ENCODE measurements at places on chromosomes 7 and 10.

GRCh38 chr7:64884913-64885370 is 18.1 kb upstream of the ZNF273 start:
- DNase-seq: peak; percentile 19

GRCh38 chr10:21238717-21239116 is 286.8 kb downstream of the SKIDA1 start:
- DNase-seq: no peak

- no peak for DNase-seq
Measured at GRCh38 chr10:55311848-55312635, 511.0 kb upstream of the PCDH15 start.

- no peak for DNase-seq
Measured at GRCh38 chr10:122503886-122504609, 42.7 kb downstream of the HTRA1 start.

DNA sequence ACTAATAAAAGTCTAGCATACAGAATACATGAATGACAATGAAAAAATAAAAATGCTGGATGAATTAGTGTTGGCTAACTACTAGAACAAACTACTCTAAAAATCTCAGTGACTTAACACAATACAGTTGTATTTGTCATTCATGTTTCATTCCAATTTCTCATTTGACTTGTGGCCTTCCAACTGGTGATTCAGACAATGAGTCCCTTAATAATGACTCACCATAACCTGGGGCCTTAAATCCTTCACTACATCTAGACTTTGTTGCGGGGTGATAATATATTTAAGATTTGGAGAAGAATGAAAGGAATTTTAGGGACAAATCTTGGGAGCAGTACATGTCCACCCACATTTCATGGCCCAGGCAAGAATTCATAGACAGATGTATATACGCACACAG is 90.5 kb upstream of the POM121L12 start:
- DNase-seq: no peak

DNA sequence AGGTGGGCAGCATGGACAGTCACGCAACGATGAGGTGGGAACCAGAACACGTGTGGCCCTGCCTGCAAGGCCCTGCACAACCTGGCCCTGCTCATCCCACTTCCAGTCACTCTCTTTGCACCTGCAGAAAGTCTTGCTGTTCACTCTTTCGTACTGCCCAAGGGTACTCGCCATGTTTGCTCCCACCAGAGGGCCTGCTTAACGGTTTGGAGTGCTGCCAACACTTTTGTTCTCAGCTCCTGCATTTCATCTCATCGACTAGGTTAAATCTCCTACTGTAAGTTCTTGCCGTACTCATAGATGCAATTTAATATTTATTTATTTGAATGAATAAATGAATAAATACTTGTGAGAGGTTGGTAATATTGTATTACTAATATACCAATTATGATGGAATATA is 315.3 kb downstream of the SDK1 start:
- DNase-seq: no peak

DNA sequence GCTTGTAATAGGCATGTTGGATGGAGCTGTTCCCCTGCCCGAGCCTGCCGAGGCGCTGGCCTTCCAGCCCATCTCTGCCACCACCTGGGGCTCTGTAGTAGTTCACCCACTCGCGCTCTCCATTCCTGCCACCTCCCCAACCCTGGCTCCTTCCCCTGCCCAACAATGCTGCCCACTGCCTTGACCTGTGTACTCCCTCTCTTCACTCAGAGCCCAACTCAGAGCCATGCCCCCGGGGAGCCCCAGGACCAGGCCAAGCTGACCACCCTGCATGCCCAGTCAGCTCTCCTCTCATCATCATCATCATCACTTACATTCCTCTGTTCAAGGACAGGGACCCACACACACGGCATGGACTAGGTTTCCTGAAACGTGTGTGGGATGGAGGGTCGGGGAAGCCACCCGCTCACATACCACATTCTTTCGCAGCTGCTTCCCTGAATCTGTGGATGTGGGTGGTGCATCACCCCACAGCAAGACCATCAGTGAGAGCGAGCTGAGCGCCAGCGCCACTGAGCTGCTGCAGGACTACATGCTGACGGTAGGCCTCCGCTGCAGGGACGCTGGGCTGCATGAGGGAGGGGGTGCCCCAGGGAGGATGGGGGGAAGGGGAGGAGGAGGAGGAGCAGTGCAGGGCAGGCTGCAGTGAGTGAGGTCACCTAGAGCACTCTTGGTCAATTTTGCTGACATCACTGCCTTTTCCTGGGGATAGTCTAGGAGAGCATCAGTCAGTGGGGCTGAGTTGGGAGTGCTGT is 15.6 kb downstream of the NACAD start:
- no peak for DNase-seq

GRCh38 chr7:143882020-143882603 is 19.9 kb downstream of the TCAF1 start:
- DNase-seq: no peak

- DNase-seq: no peak
Measured at GRCh38 chr7:129103561-129104324, 40.8 kb upstream of the TSPAN33 start.

DNA sequence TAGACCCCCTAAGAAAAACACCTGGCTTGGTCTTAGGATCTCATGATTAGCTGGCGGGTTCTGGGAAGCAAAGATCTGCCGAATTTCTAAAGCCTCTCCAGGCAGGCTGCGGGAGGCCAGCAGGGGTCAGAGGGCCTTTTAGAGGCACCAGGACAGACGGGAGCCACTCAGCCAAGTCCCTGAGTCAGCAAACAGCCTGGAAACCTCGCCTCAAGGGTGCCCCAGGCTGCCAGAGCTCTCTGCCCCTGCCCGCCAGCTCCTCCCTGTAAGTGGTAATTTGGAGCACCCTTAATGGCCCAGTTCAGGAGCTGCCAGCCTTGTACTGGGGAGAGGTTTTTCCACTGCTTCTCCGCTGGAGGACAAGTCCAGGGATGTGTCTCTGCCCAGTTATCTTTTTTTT is 88.7 kb downstream of the HIP1 start:
- no peak for DNase-seq

GRCh38 chr7:27201580-27202017 is 1.7 kb upstream of the HOXA13 start:
- no peak for DNase-seq

DNA sequence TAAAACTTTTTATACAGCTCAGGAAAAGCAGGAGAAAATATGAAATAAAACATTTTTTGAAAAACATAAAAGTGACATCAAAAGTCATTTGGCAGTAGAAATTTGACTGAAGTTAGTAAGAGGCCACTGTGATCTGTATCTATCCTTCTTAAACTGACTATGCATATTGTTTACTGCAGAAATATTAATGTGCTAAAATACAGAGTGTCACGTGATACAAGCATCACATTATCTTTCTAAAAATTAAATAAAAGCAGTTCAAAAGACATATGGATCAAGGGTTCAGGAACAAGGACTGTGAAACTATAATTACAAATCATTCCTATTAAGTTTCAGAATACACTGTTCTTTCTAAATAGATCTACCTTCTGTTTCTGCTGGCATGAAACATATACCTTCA is 33.7 kb downstream of the PARP12 start:
- DNase-seq: no peak

DNA sequence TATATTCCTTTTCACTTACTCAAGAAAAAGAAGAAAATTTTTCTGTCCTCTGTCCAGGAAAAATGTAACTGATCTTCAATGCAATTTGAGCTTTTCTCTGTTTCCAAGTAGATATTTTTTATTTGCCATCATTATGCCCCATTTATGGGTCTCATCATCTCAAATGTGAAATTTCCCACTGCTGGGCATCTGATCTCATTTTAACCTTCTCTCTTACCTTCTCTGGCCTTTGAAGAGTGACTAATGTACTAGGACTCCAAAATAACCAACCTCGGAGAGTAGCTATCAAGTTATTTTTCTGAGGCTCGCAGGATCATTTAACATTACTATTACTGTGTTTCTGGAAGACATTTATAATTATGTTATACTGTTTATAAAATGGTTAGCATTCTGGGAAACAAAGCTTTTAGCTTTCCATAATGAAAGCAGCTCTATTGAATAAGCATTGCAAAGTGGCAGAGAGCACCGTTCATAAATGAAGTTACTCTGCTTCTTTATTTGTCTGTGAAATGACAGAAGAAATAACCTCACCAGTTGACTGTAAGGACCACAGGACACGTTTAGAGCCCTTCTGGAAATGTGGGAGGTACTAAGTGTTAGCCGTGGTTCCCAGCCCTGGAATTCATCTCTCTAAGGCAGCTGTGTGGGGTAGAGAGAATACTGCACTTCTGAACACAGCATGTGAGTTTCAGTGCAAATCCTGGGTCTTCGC is 33.3 kb upstream of the NMT2 start:
- no peak for DNase-seq

- no peak for DNase-seq
Measured at GRCh38 chr7:45670717-45671116, 96.5 kb downstream of the ADCY1 start.

- peak; percentile 51 for DNase-seq
Measured at GRCh38 chr7:134632937-134633540, 13.6 kb upstream of the BPGM start.

DNA sequence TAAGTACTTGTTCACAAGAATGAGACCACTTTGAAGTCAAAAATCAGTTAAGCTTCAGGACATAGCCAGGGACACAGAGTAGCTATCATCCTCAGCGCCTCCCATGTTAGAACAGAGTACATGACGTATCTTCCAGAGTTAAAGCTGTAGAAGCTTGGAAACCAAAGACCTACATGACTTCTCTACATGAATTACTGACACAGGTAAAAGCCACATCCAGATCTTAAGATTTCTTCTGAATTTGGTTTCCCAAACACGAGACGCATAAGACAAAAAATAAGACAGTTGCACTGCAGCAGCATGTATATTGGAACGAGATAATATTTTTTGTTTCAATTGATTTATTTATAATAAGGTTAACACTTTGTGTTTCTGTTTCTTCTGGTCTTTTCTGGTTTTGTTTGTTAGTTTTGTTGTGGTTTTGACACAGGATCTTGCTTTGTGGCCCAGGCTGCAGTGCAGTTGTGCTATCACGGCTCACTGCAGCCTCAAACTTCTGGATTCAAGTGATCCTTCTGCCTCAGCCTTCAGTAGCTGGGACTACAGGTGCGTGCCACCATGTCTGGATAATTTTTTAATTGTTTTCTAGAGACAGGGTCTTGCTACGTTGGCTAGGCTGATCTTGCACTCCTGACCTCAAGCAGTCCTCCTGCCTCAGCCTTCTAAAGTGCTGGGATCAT is 10.2 kb upstream of the EPC1 start:
- peak; percentile 77 for DNase-seq

- no peak for DNase-seq
Measured at GRCh38 chr7:33720870-33721269, 184.5 kb upstream of the BMPER start.

DNA sequence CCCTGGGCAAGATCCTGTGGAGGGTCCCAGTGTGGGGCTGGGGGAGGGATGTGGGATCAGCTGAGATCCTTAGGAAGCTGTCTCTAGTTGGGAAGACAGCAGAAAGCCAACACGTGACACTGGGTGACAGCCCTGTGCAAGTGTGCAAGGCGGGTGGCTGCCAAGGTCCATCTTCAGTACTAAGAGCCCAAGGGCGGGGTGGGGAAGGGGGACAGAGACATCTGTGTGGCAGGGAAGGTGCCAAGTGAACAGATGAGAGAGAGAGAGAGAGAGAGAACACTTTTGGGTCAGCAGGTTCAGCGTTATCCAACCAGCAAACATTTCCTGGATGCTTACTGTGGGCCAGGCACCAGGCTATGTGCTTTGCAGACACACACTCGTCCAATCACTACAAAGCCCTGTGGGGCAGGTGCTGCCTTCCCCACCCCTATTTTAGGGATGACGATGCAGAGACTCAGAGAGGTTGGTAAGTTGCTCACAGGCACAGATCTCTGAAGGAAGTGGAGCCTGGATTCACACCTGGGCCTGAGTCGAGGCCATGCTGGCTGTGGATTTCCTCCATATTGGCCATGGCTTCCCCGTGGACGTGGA is 135.7 kb downstream of the GRK5 start:
- DNase-seq: no peak

- DNase-seq: no peak
Measured at GRCh38 chr10:11698691-11699549, 43.3 kb upstream of the ECHDC3 start.

All from activated CD8-positive, alpha-beta memory T cell treated with anti-CD3 and anti-CD28 coated beads, Interleukin-2, amount 10 ng/mL, durations not matched to agents 7 days and 5 days (primary cell).